ENCODE measurements at places on chromosomes 2 and 18.

DNA sequence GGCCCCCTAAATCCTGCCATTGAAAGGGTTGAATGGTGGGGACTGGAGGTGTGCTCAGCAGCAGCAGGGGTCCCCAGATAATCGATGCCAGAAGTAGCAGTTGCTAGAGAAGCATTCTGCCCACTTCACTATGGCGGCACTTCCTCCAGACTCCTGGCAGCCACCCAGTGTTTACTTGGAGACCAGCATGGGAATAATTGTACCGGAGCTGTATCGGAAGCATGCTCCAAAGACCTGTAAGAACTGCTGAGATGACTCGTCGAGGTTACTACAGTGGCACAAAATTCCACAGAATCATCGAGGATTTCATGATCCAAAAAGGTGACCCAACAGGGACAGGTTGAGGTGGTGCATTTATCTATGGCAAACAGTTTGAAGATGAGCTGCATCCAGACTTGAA lies 11.0 kb upstream of the GAREM2 start:
- DNase-seq = no peak

DNA sequence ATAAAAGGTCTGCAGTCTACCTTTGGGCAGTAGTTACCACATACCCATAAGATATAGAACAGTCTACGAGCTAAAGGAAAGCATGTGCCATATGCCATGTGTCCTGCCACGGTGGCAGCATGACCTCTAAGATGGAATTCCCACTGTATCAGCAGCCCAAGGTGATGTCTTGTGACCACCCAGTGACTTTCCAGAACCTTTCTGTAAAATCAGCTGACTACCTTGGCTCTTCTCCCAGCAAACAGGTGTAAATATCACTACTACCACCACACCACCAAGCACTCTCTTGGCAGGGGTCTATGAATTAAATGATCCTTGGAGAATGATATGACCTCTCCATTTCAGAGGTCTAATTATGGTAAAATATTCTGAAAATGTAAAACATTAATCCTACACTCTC lies 99.6 kb downstream of the METTL8 start:
- no peak for DNase-seq

- DNase-seq = no peak
Measured at GRCh38 chr2:23772684-23773083, 154.2 kb downstream of the ATAD2B start.

- no peak for DNase-seq
Measured at GRCh38 chr18:10850840-10851239, 298.5 kb downstream of the PIEZO2 start.

- no peak for DNase-seq
Measured at GRCh38 chr2:181823405-181823804, 68.1 kb upstream of the ITPRID2 start.

DNA sequence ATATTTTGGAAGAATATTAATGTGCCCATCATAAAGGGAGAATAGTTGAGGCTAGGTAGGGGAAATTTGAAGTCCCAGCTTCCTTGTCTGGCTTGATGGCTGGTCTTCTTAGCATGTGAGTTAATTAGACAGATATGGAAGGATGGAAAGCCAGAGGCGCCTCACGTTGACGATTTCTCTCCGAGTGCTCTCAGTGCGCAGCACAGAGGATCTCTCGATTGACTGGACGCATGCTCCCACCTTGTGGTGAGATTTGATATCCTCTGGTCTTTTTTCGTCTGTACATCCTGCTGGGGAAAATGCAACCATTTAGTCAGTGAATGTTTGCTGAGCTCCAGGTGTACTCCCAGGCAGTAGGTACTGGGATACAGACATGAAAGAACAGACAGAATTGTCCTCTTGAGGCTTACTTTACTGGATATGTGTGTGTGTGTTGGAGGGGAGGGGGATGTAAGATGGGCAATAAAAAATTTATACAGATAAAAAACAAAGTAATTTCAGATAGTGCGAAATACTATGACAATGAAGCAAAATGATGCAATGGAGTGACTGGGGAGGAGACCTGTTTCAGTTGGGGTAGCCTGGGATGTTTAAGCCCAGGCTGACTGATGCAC lies 66.9 kb upstream of the ZNG1B start:
- DNase-seq = peak; percentile 13

DNA sequence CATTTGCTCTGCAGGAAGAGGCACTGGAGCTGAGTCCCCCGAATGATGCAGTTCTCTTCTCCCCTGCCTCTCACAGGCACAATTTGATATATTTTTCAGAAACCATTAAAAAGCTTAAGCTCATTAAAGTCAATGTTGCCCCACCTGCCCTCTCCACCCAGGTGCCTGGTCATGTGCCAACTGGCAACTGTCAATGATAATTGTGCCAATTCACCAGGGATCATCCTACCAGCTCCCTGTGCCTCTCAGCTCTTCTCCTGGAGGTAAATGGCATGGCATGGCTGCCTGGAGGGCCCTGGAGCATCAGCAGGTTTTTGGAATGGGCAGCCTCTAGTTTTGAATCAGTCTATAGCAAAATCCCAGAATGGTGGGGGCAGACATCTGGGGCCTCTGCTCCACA lies 279.6 kb upstream of the ID2 start:
- no peak for DNase-seq
